ENCODE measurements at places on chromosomes 1 and 21.

DNA sequence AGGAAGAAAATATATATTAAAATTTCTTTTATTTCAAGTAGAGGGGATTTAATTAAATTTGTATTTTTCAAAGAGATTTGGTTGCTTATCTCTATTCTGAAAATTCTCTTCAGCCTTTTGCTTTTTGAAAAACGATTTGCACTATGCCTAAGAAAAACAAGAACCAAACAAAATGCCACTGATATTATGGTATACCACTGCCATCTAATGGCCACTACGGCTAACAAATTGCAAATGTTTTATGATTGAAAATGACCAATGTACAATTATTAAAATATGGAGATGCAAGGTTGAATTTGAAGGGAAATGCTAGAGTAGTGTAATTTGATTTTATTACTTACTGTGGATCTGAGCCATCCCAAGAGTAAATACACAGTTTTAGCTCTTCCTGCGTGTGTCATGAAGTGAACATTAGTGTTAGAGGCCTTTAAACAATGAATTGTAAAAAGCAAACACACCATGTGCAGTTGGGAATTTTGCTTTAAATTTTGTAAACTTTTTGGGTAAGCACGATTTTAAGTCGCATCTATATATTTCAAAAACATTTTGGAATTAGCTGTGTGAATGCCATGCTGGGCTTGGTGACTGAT is 137.4 kb upstream of the USP25 start:
- DNase-seq = peak; percentile 90

DNA sequence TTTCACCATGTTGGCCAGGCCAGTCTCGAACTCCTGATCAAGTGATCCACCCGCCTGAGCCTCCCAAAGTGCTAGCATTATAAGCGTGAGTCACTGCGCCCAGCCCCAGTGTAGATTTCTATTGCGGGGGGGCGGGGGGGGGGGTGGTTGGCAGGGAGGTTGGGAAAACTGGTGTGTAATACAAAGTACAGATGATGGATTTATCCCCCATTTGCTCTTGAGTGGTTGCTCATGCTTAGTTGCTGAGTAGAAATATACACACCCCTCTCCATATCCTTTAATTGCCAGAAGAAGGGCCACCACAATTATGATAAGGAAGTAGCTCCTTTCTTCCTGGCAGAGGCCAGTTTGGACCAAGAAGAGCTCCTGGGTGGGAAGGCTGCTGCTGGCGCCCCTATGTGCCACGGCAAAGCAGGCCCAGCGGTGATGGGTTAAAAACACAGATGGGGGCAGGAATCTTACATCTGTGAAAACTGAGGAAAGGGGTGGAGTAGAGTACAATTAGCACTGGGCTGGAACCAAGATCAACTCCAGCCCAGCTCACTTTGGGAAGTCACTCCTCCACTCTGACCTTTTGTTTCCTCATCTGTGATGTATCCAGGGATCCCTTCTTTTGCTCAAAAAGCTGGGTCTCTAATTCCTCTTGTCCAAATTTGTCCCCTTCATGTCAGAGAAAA is 55.2 kb downstream of the MRPL37 start:
- DNase-seq = no peak

DNA sequence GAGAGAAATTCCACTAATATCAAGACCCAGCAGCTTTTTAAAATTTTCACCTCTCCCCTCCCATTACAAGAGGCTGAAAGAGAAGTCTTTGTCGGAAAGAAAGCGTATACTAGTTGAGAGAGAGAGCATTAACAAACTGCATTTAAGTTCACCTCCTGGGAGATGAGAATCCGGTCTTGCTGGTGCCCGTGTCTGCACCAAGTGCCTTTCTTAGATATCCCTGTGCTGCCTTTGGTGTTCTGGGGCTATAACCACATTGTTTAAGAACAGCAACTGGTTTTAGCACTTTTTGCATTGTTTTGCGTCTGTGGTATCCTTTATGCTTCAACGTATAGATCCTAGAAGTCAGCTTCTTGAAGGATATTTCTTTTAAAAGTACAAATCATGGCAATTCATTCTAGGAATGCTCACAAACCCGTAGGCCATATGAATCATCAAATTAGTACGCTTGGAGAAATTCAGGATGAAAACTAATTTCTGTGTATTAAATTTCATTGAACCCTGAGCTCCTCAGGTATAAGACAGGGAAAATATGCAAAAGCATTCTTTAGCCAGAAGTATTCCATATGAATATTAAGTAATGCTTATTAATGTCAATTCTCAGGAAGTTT is 3.4 kb upstream of the RPE65 start:
- DNase-seq = no peak

- DNase-seq = no peak
These were observed 45.2 kb downstream of the LYST start for GRCh38 chr1:235821361-235821981.

DNA sequence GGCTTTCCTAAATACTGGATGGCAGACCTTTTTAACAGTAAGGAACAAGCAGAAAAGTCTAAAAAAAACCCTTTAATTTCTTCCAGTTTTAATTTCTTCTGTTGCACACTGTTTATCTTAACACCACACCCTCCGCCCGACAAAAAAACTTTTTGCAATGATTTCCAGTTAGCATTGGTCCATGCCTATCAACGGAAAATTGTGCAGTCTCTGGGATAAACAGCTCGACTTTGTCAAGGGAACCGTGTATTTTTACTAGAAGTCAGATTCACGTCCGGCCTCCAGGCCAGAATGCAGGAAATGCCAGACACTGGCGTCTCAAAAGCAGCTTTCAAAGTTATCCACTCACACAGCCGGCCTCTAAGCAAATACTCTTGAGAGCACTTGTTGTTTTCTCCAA is 378 bp upstream of the NUP210L start:
- DNase-seq = no peak

DNA sequence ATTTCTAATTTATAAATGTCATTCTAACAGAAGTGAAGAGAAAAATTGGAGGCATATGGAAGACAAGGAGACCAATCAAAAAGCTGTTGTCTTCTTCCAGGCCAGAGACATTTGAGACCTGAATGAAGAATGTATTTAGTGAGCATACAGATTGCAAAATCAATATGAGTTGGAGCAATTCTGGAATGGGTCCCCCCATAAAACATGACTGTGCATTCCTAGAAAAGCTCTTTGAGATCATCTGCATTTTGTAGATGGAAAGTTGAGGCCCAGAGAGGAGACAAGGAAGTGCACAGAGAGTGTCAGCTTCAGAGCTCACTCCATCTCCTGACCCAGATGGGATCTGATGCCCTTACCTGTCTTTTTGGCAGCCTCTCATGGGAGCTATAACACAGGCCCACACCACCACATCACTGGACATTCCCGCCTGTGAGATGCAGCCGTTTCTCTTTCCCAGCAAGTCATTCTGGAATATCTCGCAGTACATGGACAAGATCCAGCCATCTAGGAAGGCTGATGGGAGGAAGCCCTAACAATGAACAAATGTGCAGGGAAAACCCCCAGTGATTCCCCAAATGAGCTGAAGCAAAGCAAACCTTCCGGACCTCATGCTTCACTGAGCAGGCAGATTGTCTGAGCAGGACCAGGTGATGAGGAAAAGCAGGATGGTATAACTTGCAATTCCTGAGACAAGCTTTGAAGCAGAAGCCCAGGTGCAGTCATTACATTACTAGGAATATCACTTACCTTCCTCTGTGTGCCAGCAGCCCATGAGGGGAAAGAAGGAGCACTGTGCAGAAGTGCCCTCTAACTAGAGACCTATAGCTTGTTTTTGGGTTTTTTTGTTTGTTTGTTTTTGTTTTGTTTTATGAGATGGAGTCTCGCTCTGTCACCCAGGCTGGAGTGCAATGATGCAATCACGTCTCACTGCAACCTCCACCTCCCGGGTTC is 445.6 kb downstream of the PLPP3 start:
- no peak for DNase-seq

- DNase-seq = no peak
These were observed 355.6 kb downstream of the USP25 start for GRCh38 chr21:16085421-16085820.

DNA sequence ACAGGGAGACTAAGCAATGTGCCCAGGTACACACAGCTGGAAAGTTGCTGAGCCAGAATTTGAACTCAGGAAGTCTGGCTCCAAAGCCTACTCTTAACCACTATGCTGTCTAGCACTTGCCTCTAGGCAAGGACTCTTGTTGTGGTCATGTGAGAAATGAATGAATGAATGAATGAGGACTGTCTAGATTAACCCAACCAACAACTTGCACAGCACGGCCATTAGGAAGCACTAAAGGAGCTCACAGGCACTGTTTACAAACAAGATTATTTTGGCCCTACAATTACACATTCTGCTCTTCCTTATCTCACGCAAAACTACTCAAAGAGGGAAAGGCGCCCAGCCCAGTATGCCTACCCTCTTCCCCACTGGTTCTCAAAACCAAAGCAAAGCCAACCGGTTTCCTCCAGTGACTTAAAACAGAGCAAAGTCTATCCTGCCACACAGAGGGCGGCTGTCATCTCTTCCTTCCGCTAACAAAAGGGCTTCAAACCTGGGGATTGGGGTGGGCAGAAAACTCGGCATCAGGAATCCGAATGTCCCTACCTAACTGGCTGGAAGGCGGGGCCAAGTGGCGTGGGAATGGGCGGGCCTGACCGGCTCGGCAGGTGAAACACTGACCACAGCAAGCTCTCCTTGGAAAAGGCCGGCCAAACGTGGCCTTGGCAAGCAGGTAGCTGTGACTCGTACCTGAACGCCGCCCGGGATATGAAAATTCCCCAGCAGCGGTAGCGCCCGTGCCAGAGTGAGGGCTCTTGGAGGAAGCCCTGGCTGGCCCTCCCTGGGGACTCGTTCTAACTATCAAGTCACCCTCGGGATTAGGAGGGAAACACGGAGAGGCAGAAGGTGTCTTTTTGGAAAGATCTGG is 948 bp downstream of the STK40 start:
- peak; percentile 80 for DNase-seq

DNA sequence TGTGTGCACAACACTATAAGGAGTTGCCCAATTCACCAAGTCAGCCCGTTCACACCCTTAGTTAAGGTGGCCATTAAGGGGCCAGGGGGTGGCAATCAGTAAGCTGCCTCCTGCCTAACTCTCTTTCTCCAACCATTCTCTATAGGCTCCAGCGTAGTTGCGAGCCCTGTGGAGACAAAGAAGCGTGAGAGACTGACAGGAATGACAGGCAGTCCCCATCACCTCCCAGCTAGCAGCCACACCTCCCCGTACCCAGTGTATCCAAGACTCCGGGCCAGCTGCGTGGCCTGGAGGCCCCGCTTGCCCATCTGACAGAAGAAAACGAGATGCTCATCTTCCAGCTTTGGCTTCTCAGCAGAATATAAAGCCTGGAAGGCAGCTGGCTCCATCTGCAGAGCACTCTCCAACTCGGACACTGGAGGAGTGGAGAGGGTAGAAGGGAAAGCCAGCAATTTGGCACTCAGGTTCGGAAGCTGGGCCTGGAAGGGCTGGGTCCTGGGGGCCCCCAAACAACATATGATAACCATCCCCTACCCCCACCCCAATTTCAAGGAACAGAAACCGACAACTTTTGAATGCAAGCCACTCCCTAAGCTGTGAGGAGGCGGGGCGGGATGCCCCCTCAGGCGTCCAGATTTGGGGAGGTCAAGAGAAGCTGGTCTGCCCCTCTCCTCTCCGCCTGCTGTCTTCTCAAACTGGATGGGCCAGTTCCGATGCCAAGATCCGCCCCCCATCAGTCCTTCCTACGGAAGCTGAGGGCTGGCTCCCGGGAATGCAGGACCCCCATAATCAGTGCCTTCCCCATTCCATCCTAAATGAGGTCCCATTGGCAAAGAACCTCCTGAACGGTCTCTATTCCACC is 872 bp downstream of the TSTD1 start:
- no peak for DNase-seq

DNA sequence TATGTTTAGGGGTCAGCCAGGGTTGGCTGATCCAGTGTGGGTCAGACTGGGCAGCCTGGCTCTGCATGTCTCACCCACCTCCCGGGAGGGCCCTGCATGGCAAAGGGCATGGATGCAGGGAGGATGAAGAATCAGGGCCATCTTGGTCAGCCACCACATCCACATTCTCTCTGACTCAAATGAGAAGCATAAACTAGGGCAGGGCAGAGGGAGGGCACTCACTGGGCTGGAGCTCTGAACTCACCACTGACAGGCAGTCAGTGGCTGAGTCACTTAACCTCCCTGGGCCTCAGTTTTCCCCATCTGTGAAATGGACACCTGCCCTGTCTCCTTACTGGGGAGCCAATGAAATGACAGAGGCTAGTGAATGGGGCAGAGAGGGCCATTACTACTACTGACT is 4.3 kb upstream of the CELA2A start:
- DNase-seq = no peak

DNA sequence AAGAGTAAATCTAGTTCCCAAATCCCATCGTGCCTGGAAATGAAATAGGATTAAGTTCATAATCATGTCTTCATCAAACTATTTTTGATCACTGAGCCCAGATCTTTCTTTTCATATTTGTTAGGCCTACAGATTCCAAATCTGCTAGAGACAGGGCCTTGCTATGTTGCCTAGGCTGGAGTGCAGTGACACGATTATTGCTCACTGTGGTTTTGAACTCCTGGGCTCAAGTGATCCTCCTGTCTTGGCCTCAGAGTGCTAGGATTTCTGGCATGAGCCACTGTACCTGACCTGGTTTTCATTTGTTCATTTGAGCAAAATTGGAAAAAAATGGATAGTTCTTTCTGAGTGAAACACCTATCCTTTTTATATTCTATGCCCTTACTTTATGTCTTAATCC is 28.0 kb upstream of the DIPK1A start:
- no peak for DNase-seq

- DNase-seq = no peak
These were observed 7.7 kb downstream of the PRAMEF1 start for GRCh38 chr1:12798911-12799310.

DNA sequence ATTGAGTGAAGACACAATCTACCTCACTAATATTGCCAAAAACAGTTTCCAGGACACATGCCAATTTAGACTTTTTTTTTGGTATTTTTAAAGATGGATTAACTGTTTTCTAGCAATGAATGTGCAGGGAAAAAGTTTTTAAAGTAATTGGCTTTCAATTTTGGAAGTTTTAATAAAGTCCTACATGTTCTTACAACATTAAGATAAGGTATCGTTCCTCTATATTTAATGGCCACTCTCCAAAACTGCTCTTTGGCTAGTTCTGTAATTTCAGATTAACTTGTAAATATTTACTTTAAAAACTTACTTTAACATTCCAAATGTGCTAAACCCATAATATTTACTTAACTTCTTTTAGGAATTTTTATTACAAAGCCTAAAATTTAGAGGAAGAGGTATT is 1332.2 kb upstream of the PRMT6 start:
- no peak for DNase-seq

- DNase-seq = peak; percentile 48
These were observed 338.6 kb downstream of the PAPPA2 start for GRCh38 chr1:176801514-176802020.

DNA sequence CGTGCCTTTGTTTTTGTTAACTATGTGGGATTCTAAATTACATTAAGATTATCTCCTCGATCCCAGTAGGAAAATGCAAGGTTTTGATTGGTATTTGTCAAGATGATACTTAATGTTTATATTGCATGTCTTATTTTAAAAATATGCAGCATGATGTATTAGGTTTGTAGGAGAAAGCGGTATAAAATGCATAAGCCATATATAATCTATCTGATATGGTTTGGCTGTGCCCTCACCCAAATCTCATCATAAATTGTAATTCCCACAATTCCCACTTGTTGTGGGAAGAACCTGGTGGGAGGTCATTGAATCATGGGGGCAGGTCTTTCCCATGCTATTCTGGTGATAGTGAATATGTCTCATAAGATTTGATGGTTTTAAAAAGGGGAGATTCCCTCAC is 198.1 kb upstream of the NCAM2 start:
- DNase-seq = no peak

- DNase-seq = no peak
These were observed 13.5 kb downstream of the RAB3B start for GRCh38 chr1:51976846-51977602.

- no peak for DNase-seq
These were observed 44.9 kb downstream of the ARHGEF11 start for GRCh38 chr1:157000686-157001085.
